ENCODE measurements at places on chromosomes 16 and 17.

GRCh38 chr17:69679829-69680228 lies 265.3 kb downstream of the MAP2K6 start:
- DNase-seq, result no peak

GRCh38 chr16:23899869-23900268 lies 64.1 kb downstream of the PRKCB start:
- no peak for DNase-seq

DNA sequence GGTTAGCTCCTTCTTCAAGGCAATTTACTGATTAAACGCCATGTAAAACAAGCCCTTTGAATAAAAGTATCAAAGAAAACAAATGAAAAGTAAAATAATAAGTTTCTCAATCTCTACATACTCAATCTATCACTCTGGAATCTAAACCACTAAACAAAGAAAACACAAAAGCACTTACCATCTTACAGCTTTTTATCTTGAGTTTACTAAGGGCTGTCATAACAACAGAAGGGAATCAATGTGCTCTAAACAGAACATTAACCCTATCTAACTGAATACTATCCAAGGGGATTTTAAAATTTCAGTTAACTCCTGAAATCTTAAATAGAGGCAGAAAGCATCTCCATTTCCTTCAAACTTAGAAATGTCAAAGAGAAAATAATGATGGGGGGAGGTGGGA lies 3.4 kb downstream of the SKA2 start:
- DNase-seq, result no peak

GRCh38 chr16:23403547-23403946 lies 49.4 kb downstream of the COG7 start:
- DNase-seq, result no peak

DNA sequence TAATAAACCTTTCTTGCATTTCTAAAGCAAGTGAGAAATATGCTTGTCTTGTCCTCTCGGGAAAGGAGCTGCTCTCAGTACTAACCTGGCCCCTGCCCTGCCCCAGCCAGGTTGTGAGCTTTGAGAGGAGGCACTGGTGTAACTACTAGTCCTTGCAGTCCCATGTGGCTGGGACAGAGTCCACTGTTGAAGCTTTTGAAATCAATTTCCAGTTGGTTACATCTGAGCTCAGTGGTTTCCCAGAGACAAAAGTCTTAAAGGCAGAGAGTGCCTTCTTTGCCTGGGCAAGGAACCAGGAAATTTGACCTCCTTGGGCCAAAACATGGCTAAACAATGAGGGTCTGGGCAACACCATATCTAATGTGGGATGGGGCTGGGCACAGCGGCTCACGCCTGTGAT lies 48.7 kb downstream of the GSG1L start:
- no peak for DNase-seq

GRCh38 chr17:58402679-58403078 lies 14.7 kb downstream of the RNF43 start:
- no peak for DNase-seq

DNA sequence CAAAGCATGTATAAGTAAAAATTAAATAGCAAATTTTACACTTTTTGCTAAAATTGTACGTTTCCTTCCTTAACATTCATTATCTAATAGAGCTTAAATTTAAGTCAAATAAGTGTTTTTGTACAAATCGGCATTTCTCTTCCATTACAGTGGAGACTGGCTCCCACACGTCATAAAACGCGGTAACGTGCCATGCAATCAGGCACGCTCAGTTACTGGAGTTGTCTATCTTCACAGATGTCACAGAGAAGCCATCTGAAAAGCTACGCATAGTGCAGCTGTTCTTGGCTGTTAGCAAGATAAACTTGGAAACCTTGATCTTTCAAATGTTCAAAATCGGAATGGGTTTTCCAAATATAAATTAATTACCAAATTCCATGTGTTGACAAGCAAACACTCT lies 165.3 kb downstream of the STX8 start:
- no peak for DNase-seq

- no peak for DNase-seq
Observed at GRCh38 chr17:34126496-34126895, 128.6 kb upstream of the CCL2 start.

GRCh38 chr17:14513835-14514234 lies 213.0 kb downstream of the HS3ST3B1 start:
- no peak for DNase-seq

DNA sequence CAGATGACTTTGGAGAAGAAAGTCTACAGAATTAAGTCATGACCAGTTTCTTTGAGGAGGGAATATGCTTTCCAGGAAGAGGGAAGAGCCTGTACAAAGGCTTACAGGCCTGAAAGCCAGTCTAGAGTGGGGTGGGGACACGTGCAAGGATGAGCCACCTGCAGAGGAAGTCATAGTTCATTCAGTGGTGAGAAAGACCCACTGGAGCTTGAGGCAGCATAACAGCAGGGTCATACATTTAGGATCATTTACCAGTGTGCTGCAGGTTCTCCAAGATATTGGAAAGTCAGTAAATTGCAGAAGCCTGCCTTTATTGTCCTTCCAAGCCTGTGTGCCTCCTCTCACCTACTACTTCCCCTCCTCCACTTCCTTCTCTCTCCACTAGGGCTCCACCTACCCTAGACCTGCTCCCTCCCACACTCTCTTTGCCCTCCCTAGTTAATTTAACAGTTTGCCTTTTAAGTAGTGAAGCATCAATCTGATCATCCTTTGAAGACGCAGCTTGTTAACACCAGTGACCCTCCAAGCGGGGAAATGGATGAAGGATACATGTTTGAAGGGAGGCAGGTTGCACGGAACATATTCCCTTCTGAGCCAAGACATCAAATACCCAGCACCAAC lies 40.2 kb downstream of the CDRT15 start:
- no peak for DNase-seq

DNA sequence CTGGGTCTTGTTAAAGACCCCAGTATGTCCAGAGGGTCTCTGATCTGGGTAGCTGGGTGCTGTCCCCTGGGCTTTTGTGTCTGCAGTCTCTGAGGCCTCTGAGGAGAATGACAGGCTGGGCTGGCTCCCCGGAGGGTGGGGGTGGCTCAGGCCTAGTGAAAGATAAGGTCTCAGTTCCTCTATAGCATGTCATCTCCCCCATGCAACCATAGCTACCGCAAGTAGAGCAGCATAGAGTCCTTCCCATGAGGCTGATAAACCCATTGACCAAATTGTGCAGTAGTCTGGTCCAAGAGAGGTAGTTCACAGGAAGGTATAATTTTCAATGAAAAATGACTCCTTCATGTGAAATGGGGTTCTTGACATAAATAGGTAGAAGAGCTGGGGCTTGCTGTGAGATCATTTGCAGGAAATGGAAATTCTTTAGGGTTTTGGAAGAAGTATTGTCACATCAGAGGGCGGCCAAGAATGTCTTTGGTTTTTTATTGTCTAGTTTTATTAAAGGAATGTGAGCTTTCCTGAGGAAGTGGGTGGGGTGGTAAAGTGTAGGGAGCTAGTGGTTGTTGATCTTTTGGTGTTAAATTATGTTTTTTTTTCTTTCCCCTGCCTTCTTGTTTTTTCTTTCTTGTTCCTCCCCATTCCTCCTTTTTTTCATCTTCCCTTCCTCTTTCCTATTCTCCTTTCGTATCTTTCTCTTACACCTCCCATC lies 21.0 kb downstream of the SLC7A6OS start:
- DNase-seq, result no peak

DNA sequence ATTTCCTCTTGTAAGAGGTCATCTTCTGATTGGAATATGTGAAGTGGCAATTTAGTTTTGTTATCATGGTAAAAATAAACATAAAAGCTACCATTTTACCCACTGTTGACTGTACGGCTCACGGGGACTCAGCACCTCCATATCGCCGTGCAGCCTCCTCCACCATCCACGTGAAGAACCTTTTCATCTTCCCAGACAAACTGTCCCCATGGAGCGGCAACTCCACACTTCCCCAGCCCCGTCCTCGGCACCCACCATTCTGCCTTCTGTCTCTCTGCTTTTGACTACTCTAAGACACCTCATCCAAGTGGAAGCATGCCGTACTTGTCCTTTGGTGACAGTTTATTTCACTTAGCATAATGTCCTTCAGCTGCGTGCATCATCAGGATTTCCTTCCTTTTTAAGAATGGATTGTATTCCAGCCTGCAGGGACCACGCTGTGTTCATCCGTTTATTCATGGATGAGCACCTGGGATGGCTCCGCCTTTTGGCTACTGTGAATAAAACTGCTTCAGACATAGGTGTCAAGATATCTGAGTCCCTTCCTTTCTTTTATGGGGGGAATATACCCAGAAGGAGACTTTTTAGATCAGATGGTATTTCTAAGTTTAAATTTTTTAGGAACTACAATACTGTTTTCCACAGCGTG lies 14.3 kb downstream of the FBXO31 start:
- DNase-seq, result no peak

- no peak for DNase-seq
Observed at GRCh38 chr17:10130263-10130662, 68.1 kb downstream of the GAS7 start.

- no peak for DNase-seq
Observed at GRCh38 chr16:54488729-54489128, 202.1 kb upstream of the IRX3 start.

GRCh38 chr16:74288065-74288464 lies 8.5 kb upstream of the PSMD7 start:
- DNase-seq, result no peak

DNA sequence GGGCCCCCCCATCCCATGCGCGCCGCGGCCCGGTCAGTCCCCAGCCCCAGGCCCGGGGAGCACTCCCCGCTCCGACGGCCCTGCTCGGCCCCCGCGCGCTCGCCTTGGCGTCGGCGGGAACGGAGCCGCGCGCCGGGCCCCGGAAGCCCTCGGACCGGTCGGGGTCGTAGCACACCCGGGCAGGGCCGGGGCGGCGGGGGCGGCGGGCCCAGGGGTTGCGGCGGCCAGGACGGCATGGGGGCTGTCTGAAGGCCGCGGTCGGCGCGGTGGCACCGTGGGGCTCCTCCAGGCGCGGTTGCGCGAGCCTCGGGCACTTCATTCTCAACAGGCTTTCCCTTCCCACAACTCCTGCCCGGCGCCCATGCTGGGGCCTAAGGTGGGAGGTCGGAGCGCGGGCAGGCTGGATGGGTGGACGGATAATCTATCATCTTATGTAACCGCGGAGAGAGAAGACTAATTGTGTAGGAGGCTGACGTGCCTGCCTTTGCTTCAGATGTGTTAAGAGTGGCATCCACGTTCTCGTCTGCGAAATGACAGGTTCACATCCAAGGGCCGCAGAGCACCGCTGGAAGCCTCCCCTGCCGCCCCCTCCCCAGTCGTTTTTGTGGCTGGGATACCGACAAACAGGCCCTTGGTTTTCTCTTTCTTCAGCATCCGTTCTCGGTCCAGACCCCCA lies 708 bp downstream of the BAIAP2 start:
- no peak for DNase-seq

GRCh38 chr17:80220736-80221215 lies 549 bp downstream of the SLC26A11 start:
- no peak for DNase-seq

- DNase-seq, result no peak
Observed at GRCh38 chr16:55155815-55156214, 168.2 kb upstream of the IRX6 start.

DNA sequence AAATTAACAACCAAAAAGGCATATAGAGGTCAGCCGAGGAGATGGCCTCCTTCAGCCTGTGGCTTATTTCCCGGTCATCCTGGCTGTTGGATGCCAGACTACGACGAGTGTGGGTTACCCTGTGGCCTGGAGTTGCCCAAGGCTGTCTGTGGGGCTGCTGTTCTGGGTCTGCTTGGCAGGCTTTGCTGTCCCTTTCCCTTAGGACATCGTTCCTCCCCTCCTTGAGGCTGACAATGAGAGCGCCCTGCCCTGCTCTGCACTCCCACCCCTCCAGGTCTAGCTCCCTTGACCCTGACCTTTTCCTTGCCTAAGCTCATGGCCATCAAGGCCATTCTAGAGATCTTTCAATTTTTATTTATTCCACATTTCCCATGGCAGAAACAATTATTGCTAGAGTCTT lies 1.9 kb upstream of the CBFB start:
- DNase-seq, result no peak

Measured in activated naive CD8-positive, alpha-beta T cell treated with anti-CD3 and anti-CD28 coated beads, Interleukin-2, amount 50 U/mL, for 16 hours (primary cell).